ENCODE measurements at places on chromosomes 16 and 17. TPM values are rescaled to one million over a fixed set of nuclear protein-coding genes. Genes with fewer than 3 reads are reported as not detected.

The HOXB4 gene
- total RNA-seq, result 6.1 TPM

The NOTUM gene
- 0.42 TPM for total RNA-seq

The CDH5 gene
- total RNA-seq, result not detected

The BCL6B gene
- total RNA-seq, result 0.47 TPM

The SMIM36 gene
- total RNA-seq, result not detected

- no peaks in the 10 kb centered on the region for H3K4me1 ChIP-seq
- DNase-seq, result no peak
- no peak overlapping the region for H3K27ac ChIP-seq
- H3K4me3 ChIP-seq, result no peak overlapping the region
Observed at GRCh38 chr16:10787304-10787703, 31.3 kb downstream of the TVP23A start.

- H3K27me3 ChIP-seq, result peaks cover 5% of the 10 kb centered on the region
- H3K36me3 ChIP-seq, result no peaks in the 10 kb centered on the region
- no peak overlapping the region for H3K27ac ChIP-seq
- H3K4me3 ChIP-seq, result no peak overlapping the region
- no peak for DNase-seq
Observed at GRCh38 chr16:55503726-55504550, 4.9 kb upstream of the LPCAT2 start.

- H3K27ac ChIP-seq, result no peak overlapping the region
- H3K27me3 ChIP-seq, result no peaks in the 10 kb centered on the region
- no peaks in the 10 kb centered on the region for H3K36me3 ChIP-seq
- H3K4me1 ChIP-seq, result no peaks in the 10 kb centered on the region
- no peak overlapping the region for H3K4me3 ChIP-seq
- no peak for DNase-seq
Observed at GRCh38 chr16:10646581-10647263, 48.0 kb downstream of the TEKT5 start.

GRCh38 chr17:28487881-28488532, 14.6 kb downstream of the SLC13A2 start:
- no peak overlapping the region for H3K4me3 ChIP-seq
- peaks cover 5% of the 10 kb centered on the region for H3K4me1 ChIP-seq
- H3K36me3 ChIP-seq, result no peaks in the 10 kb centered on the region
- DNase-seq, result no peak

DNA sequence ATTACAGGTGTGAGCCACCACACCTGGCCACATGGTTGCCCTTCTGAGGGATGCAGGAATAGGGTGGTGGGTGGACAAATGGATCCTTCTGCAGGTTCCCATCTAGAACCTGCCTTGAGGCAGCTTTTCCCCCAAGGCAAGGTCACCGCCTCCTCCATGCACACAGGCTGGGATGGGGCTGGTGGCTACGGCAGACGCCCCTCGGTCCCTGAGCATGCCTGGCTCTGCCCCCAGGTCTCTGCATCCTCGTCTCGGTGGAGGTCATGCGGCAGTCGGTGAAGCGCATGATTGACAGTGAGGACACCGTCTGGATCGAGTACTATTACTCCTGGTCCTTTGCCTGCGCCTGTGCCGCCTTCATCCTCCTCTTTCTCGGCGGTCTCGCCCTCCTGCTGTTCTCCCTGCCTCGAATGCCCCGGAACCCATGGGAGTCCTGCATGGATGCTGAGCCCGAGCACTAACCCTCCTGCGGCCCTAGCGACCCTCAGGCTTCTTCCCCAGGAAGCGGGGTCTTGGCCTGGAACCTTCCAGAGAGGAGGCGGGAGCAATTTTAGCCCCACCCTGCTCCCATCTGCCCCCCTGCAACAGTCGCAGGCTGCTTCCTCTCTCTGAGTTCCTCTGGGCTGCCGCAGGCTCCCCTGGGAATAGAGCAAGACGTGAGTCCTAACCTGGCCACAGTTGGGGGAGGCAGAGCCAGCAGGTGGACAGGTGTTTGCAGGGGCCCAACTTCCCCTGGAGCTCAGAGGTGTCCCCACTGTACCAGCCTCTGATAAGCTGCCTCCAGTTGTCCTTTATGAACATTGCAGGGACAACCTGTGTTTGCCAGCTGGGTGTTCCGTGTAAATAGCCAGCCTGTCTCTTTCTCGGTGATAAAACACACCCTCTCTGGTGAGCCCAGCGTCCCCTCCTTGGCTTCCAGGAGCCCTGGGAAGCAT, 11.7 kb downstream of the CACNG1 start:
- H3K27ac ChIP-seq, result no peak overlapping the region
- no peak for DNase-seq
- H3K27me3 ChIP-seq, result no peaks in the 10 kb centered on the region
- H3K36me3 ChIP-seq, result no peaks in the 10 kb centered on the region
- H3K4me1 ChIP-seq, result no peaks in the 10 kb centered on the region

- DNase-seq, result no peak
- no peaks in the 10 kb centered on the region for H3K27me3 ChIP-seq
- H3K4me1 ChIP-seq, result peaks cover 34% of the 10 kb centered on the region
Observed at GRCh38 chr16:31698901-31699300, 171.2 kb downstream of the AHSP start.

DNA sequence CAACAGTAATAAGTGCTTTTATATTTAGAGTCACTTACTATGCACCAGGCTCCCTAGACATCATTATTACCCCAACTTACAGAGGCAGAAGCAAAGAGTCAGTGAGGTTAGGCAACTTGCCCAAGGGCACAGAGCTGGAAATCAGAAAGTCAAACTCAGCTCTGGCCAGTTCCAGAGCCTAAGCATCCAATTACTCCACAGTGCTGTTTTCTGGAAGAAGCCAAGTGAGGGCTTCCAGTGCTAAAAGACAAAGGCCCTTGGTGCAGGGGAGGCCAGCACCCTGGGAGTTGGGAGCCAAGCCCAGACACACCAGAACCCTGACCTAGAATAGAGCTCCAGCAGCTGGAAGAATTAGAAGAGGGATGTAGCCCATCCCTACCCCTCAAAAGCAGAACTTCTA, 40.2 kb downstream of the C17orf67 start:
- H3K27me3 ChIP-seq, result no peaks in the 10 kb centered on the region
- no peak for DNase-seq
- no peak overlapping the region for H3K4me3 ChIP-seq
- peaks cover 6% of the 10 kb centered on the region for H3K36me3 ChIP-seq
- no peaks in the 10 kb centered on the region for H3K4me1 ChIP-seq
- no peak overlapping the region for H3K27ac ChIP-seq
